Pancreas (tissue), 10 donors: ENCODE measurements at places on chromosomes 6 and 20. TPM values are rescaled to one million over a fixed set of nuclear protein-coding genes. Genes with fewer than 3 reads are reported as not detected.
A peak's percentile ranks its signal among the peaks of the same experiment; 100 is the strongest.

- peak; percentile 72 for DNase-seq
Measured at GRCh38 chr20:22584922-22585785, 782 bp upstream of the FOXA2 start.

The CST2 gene
- 7.5 TPM for polyA plus RNA-seq

The OR12D3 gene
- polyA plus RNA-seq, result not detected

GRCh38 chr6:105911106-105911629, 175.0 kb upstream of the PRDM1 start:
- DNase-seq, result no peak

- no peak for DNase-seq
Measured at GRCh38 chr6:157125531-157125930, 197.8 kb downstream of the TMEM242 start.

GRCh38 chr6:158634695-158635426, 9.7 kb downstream of the DYNLT1 start:
- no peak for DNase-seq
